Activated CD4-positive, alpha-beta T cell treated with anti-CD3 and anti-CD28 coated beads for 4 hours (primary cell): ENCODE measurements at places on chromosomes 16 and 17.

DNA sequence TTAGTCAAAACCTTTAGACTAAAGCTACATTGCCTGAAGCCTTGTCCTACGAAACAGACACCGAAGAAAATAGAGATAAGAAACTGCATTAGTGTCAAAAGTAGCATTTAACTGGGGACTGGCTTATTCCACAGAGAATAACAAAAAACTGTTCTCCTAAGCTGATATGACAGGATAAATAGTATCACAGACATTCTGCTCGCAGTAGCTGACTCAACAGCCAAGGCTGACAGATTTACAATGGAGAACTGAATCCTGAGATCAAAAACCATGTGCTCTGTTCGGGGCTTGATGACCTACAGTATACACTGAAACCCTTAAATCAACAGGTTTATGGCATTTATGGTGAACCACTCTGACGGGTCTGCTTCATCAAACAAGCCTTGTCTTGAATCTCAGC, 25.5 kb downstream of the ADAMTS18 start:
- DNase-seq: no peak

GRCh38 chr16:87213536-87213935, 103.7 kb downstream of the C16orf95 start:
- no peak for DNase-seq

GRCh38 chr16:24540602-24541210, 1.3 kb downstream of the RBBP6 start:
- DNase-seq: peak; percentile 4

DNA sequence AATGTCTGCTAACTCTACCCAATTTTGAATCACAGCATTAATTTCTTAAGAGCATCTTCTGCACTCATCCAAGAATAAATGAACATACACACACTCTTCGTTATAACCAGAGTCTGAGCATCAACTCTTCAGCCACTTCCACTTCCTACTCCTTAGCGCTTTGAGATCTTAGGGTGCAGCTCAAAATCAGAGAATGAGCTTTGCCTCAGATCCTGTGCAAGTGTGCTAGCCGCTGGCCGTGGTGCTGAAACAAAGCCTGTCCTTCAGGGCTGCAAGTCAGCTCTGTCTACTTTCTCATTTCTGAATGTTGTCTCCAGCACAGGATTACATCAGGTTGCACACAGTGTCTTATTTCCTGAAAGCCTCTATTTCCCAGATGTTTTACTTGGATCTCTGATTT, 165.4 kb downstream of the AIPL1 start:
- DNase-seq: no peak

GRCh38 chr16:14003074-14003570, 68.0 kb upstream of the MRTFB start:
- DNase-seq: no peak

DNA sequence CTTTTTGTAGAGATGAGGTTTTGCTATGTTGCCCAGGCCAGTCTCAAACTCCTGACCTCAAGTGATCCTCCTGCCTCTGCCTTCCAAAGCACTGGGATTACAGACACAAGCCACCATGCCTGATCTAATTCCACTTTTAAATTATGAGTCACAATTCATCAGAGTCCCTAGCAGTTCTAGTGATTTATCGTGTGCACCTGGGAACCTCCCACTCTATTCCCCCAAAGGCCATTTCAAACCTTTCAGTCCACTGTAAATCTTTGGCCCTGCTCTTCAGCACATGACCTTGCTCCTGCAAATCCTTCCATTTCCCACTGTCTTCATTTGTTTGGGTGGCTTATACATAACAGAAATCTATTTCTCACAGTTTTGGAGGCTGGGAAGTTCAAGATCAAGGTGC, 73.0 kb downstream of the HS3ST2 start:
- no peak for DNase-seq

DNA sequence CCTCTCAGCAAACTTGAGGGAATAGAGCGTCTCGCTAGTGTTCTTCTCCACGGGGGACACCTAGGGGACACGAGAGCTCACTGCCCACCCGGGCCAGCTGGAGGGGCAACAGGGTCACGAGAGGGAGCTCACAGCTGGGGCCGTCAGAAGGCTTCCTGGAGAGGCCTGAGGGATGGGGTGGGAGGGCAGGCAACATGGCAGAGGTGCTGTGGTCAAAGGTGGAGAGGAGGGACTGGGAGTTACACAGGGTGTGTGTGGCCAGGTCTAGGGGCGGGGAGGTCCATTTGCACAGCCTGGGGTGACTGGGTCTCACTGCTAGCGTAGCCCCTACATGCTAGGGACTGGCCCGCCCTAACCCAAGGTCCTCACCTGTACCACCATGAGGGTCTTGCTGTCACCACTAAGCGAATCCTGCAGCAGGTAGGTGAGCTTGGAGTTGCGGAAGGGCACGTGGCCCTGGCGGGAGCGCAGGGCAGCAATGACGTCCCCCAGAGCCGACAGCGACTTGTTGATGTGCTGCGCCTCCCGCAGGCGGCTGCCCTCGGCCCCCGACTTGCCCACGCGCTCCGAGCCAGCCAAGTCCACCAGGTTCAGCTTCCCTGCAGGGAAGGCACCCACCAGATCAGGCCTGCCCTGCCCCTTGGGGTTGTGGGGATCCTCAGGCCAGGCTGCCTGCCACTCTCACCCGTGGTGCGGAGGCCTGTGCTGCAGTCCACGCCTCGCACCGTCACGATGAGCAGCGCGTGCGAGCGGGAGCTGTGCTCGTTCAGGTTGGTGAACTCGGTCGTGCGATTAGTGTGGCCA, 25.0 kb downstream of the KATNB1 start:
- DNase-seq: no peak

- DNase-seq: no peak
Observed at GRCh38 chr17:13460261-13461000, 141.3 kb downstream of the HS3ST3A1 start.

GRCh38 chr17:1164935-1165556, 14.7 kb downstream of the ABR start:
- DNase-seq: no peak

DNA sequence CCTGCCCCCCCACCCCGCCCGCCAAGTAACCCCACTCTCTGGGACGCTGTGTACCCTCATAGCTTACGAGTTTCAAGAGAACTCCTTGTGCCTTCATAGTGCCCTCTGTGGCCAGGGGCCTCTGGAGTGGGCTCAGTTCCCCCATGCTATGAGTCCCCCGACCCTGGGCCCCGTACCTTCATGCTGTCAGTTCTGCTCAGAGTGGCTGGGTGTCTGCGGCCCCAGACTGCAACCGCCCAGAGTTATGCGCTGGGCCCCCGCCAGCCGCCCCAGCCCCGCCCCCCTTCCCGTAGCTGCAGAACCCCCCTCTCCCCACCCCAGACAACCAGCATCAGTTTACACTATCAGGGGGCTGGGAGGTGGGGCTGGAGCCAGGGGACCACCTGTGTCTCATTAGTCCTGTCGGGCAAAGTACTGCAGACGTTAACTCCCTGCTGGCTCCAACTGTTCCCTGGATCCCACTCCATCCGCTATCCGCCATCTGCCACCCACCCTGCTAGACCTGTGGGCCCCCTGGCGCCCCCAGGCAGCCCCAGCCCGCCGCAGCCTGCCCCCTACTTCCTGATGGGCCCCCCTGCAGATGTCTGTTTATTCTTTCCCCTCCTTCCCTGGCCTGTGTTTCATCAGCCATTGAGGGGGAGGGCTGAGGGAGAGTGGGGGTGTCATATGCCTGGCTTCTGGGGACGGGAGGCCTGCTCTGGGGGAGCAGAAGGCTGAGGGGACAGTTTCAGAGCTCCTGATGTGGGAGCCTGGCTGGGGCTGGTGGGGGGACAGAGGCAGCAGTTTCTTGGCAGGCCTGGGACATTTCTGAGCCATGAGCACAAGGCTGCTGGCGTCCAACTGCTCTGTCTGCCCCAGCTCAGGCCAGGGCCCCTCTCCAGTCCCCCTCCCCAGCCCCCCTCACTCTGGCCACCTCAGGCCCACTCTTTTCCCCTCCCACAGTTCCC, at the start of gene MFAP4:
TSS of gene MFAP4 (minus strand) at position 217 of the 947 bp plus-strand sequence. CDS start at position 182, 35 bp downstream.
- no peak for DNase-seq

- DNase-seq: no peak
Observed at GRCh38 chr17:38730526-38731379, 612 bp downstream of the CISD3 start.

DNA sequence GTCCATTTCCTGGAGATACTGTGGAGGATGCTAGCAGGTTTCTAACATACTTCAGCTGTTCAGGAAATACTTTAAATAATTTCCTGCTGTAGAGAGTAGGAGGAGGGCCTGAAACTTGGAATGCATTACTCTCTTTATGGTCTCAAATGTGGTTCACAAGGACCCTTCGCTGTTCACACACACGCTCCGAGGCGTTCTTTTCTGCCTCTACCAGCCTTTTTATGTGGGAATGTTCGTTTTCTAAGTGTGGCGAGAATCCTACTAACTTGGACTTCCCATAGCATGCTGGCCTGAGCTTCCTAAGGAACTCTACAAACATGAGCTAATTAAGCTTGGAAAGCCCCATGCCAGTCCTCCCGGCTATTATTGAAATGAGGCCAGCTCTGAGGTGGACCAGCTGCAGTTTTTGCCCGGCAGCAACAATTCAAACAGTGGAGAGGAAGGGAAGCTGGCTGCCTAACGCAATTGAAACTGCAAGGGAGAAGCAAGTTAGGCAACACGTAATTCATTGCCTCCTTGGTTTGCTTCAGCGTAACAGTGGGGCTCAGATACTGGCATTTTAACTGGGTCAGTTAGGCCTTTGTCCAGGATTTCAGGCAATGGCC, 18.9 kb downstream of the KPNA2 start:
- DNase-seq: no peak

- no peak for DNase-seq
Observed at GRCh38 chr17:48995304-48995973, 1.7 kb upstream of the IGF2BP1 start.

DNA sequence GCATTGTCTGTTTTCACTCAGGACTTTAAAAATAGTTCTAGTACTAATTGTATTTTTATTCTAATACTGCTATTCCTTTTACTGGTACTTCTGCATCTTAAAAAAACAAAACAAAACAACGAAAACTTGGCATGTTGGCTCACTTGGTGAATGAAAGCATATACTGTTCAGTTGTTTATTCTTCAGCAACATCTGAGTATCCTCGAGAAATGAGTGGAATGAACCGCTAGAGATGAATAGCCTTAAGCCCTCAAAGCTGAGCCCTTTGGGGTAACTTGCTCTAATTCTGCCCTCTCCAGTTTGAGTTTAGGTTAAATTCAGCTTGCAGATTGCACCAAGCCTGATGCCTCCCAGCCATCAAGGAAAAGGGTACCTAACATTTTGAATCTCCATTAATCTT, 126.5 kb downstream of the WWOX start:
- no peak for DNase-seq
